ENCODE measurements at places on chromosomes 6 and 20.

- no peak for DNase-seq
Observed at GRCh38 chr6:98272060-98272459, 562.3 kb upstream of the POU3F2 start.

GRCh38 chr6:107819964-107820337 is 4.2 kb downstream of the SCML4 start:
- peak; percentile 42 for DNase-seq

- no peak for DNase-seq
Observed at GRCh38 chr6:157683707-157684106, 139.3 kb upstream of the SNX9 start.

- peak; percentile 95 for DNase-seq
Observed at GRCh38 chr20:45826381-45827019, 612 bp downstream of the TNNC2 start.

GRCh38 chr6:6699741-6700367 is 111.3 kb downstream of the LY86 start:
- DNase-seq, result peak; percentile 100

DNA sequence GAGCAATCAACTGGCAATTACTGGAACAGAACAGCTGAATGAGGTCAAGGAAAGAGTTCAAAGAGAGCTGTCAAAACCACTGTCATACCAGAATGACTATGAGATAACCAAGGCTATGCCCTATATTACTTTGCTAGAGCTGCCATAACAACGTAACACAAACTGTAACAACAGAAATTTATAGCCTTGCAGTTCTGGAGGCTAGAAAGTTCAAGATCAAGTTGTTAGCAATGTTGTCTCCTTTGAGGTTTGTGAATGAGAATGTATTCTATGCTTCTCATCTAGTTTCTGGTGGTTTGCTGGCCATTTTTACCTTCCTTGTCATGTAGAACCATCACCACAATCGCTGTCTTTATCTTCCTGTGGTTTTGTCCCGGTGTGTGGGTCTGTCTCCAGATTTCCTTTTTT is 1323.0 kb upstream of the GJE1 start:
- DNase-seq, result no peak

- DNase-seq, result peak; percentile 96
Observed at GRCh38 chr6:26286168-26286877, 78.7 kb upstream of the BTN3A2 start.

- DNase-seq, result no peak
Observed at GRCh38 chr6:3349388-3350251, 90.9 kb downstream of the PSMG4 start.

DNA sequence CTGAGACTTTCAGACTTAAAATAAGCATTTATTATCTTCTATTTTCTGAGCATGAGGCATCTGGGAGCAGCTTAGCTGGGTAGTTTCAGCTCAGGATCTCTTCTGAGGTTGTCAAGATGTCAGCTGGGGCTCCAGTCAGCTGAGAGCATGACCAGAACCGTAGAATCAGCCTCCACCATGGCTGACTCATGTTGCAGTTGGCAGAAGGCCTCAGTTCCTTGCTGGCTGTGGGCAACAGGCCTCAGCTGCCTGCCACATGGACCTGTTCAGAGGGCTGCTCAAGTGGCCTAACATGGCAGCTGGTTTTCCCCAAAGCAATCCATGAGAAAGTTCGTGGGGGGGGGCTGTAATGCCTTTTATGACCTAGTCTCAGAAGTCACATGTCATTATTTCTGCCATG is 142.3 kb downstream of the LY86 start:
- DNase-seq, result peak; percentile 91

- DNase-seq, result peak; percentile 73
Observed at GRCh38 chr6:149114167-149114566, 203.3 kb upstream of the TAB2 start.

DNA sequence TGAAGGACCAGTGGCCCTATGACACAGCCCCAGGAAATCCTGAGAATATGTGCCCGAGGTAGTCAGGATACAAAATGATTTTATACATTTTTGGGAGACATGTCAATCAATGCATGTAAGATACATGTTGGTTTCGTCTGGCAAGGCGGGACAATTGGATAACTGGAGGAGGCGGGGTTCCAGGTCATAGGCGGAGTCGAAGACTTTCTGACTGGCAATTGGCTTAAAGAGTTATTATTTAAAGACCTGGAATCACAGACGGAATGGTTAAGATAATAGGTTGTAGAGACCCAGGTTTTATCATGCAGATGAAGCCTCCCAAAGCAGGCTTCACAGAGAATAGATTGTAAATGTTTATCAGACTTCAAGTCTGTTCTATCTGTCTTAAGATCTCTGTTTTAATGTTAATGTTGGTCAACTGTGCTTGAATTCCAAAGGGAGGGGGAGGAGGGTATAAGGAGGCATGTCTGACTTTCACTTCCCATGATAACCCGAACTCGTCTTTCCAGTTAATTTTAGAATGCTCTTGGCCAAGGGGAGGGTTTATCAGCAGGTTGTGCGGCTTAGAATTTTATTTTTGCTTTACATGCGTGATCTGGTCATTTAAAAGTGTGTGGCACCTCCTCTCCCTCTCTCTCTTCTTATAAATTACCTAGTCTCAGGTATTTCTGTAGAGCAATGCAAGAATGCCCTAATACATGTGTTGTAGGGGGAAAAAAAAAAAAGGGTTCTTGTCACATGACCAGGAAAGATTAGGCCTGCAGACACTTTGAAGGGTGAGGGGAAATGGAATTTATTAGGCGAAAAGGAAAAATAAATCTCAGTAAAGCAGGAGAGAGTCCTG is 230.7 kb downstream of the NFATC2 start:
- DNase-seq, result peak; percentile 25

DNA sequence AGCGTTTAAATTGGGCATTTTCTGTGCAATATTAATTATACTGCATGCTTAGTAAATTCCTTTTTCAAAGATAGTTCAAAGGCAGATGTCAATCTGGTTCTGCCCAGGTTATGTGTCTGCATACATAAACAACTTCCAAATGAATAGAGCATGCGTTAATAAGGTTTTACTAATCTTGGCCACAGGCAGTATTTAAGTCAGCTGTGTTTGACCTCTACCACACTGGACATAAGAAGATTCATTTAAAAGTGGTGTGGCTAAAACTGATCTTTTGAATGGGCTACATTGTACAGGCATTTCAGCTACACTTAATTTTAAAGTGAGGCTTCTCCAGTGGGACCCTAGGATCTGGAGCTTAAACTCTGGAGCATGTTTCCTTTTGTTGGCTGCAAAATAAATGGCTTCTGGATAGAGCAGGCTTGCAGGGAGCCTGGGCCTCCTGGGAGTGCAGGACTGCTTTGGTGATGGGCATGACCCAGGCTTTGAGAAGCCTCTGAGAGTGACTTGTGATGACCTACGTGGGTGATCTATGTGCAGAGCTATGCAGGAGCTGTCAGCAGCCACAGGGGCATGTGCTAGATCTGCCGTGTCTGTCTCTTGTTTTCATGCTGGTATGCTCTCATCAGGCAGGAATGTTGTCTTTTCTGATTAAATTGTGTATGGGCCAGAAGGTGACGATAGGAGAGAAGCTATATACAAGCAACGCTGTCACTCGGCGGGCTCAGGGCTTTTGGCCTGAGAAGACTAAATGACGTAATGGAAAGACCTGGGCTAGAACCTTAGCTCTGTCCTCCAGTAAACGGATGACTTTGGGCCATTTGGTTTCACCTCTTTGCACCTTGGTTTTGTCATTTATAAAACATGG is 331.2 kb downstream of the QKI start:
- peak; percentile 80 for DNase-seq

DNA sequence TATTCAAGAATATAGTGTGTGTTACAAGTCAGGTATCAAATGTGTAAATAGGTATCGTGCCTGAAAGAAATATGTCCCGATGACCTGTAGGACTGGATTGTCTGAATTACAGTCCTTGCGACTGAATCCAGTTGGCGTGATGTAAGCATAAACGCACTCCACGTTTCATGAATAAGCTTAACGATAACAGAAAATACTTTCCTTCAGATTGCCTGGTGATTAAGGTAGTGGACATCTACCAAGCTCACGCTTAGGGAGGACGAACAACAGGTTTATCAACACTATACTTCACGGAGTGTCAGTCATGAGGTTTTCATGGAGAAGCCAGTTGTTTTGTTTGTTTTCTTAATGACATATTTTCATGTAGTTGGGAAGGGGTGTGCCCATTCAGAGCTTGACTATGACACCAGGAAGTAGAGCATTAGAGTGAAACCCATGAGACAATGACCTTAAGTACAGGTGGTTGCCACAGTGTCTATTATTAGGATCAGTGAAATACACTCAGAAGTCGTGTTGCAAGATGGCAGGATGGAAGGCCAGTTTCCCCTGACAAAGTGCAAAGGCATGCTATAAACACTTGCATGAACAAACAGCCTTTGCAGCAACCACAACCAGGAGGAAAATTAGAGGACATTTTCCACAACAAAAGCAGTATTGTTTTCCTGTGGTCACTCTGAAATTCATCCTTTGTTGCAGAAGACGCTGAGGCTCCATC is 305.8 kb upstream of the PRDM1 start:
- DNase-seq, result no peak

DNA sequence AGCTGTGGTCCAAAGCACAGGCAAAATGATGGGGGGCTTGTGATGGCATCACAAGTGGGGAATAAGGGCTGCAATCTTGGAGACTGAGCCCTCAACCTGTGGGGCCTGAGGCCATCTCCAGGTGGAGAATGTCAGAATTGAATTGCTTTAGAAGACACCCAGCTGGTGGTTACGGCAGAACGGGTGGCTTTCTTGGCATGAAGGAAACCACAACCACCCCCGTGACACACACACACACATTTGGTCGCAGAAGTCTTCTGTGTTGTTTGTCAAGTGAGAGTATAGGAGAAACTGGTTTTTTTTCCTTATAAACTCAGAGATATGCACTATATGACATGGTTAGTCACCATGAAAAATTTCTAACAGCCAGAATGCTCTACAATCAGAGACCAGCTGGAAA is 139.5 kb upstream of the CDH4 start:
- DNase-seq, result no peak

DNA sequence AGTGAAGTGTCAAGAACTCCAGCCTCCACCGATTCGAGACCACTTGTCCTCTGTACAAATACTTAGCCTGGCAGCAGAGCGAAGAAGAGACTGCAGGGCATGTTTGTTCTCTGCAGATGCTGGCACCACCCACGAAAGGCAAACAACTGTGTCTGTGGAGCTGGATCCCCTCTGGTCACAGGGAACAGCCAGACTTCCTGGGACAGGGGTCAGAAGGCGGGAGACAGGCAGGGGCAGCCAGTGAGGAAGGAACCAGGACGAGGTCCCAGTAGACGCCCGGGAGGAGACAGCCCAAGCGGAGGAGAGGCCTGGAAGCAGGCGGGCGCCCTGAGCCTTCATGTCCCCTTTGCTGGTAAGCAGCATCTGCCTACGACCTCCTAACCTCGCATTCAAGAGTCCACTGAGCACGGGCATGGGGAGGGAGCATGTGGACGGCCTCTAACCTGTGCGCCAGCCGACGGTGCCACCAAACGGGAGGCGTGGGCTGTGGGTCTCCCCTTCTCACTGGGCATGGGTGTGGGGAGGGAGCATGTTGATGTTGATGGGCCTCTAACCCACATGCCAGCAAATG is 265.5 kb downstream of the DLL1 start:
- no peak for DNase-seq

DNA sequence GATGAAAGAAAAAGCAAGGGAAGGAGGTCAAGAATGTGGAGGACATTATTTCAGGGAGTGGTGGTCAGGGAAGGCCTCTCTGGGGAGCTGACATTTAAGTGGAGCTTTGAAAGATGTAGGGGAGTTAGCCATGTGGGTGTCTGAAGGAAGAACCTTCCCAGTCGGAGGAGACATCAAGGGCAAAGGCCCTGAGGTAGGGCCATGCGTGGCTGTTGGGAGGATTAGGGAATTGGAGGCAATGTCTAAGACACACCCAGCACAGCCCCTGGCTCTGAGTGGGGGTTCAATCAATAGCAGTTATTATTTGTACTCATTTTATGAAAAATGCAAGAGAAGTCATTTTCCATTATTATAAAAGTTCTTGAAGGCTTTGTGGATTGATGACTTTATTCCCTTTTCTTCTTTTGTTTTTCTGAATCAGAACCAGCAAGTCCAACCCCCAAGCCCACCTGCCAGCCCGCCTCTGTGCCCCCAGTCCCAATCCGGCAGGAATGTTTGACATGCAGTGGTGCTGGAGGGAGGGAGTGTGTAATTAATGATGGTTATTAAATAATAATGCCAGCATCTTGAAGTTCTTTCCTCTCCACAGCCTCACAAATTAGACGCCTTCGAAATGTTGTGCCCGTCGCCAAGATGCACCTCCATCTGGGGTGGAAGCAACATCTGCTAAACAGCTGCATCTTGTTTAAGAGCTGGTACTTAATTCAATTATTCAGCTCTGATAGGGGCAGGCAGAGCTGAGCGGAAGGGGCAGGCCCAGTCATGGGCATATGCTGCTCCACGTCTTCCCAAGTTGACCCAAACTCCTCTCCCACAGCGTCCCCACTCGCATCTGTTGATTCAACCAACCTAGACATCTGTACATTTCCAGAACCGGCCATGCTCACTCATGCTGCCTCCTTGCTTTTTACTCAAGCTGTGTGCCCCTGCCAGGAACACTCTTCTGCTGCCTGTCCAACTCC is 81.3 kb upstream of the SIRPA start:
- peak; percentile 76 for DNase-seq

DNA sequence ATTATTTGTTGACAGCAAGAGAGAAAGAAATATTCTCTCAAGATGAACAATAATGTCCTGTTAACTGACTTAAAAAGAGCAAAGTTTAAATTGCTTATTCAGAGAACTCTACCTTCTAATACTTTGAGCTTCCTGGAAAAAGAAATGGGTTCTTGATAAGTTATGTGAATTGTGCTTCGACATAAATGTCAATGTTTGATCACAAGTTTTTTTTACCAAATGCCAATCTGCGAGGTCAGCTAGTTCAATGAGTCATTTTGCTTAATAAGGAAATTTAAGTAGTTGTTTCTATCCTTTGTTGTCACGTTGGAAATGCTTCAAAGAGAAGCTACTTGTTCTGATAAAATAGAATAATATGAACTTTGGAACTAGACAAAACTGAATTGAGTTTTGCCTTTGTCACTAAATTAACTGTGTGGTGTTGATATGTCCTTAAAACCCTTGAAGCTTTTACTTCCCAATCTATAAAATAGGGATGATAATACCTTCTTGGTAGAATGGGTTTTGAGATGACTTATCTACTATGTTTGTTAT is 642.1 kb upstream of the FLRT3 start:
- DNase-seq, result no peak

GRCh38 chr6:99979953-99980352 is 14.1 kb downstream of the MCHR2 start:
- DNase-seq, result no peak

- peak; percentile 28 for DNase-seq
Observed at GRCh38 chr20:39214828-39215227, 252.7 kb downstream of the DHX35 start.

Measured in tongue (tissue), 3 donors.